Umbilical cord (tissue), 2 donors: ENCODE measurements at places on chromosomes 1 and 21. TPM values are rescaled to one million over a fixed set of nuclear protein-coding genes. Genes with fewer than 3 reads are reported as not detected.

DNA sequence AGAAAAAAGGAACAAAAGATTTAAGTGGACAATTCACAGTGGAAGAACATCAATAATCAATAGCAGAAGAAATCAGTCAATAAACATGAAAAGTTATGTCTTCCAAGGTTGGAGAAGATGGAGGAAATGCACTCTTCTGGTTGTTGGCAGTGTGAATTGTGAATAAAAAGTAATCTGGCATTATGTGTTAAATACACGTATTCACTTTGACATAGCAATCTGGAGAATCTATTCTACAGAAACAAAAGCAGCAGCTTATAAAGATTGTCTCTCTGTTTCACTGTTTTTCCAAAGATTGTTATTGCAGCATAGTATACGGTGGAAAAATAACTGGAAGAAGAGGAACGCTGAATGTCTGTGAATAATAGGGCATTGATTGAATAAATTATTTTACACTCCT is 169.4 kb downstream of the NEK7 start:
- DNase-seq = no peak

GRCh38 chr1:171292799-171293198 is 21.2 kb upstream of the FMO4 start:
- no peak for DNase-seq

DNA sequence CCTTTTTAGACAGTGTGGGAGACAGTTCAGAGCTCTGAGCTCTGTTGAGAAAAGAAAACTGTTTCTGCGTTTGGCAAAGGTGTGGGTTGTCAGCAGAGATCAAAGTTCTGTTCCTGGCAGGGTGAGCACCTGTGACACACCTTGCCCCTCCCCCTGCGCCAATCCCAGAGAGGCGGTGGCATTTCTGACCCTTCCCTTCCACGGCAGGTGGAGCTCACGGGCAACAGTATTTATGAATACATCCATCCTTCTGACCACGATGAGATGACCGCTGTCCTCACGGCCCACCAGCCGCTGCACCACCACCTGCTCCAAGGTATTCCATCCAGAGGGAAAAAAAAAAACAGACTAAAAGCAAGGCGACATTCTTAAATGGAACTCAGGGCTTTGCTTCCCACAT is 20.7 kb downstream of the SIM2 start:
- DNase-seq = no peak

DNA sequence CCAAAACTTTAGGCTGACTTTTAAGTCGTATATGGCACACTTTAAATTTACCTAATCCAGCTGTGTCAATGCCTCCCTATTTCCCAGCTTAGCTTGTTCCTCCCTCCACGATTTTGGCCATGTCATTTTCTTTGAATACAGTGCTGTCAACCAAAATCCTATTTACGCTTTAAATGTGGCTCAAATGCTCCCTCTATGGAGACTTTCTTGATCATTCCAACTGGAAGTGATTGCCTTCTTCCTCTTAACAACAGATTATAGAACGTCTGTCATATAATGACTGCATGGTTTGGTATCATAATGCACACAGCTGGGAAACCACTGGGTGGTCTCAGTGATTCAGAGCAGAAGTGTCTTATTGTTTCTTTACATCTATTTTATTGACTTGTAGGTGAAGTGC is 18.9 kb upstream of the BATF3 start:
- no peak for DNase-seq

- DNase-seq = no peak
Observed at GRCh38 chr21:36608897-36609225, 90.1 kb upstream of the SIM2 start.

DNA sequence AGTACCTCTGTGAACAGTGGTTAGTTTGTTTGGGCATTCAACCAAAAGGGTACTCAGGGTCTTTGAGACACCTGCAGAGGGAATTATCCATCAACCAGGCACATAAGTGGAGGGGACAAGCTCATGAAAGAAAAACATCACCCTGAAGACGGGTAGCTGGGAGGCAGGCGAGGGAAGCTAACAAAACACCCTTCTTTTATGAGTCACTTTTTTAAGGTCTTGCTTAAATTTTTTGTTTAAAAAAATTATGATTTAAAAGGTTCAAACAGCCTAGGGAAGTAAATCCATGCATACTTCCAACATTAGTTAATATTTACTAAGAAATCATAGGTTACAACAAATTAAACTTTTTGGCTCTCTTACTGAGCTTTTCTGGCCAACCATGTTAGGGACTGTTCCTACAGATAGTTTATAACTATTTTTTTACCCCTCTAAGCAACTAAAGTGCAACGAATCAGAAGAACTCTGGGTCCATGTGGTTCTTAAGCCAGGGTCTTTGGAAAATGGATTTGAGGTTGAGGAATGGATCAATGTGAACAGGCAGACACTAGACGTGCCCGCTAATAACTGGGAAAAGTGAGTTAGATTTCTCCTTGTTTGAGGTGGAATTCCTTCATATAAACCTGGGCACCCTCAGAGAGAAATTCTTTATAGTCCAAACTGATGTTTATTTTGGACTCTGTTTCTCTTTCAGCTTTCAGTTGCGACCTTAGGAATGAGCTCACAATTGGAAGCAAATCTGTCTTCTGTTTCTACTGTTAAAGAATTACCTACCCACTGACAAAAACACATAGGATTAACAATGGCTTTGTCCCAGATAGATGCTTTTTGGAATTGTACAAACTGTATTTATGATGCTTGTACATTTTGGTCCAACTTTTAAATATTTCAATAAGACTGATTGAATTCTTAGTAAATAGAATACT is 123.0 kb downstream of the LYPLAL1 start:
- peak; percentile 23 for DNase-seq

GRCh38 chr1:248825909-248826760 is at the start of gene SH3BP5L:
Gene SH3BP5L, minus strand, starts transcription at chr1:248825915. Its CDS starts 980 bp downstream, at chr1:248824935.
- peak; percentile 99 for DNase-seq

GRCh38 chr1:21904704-21905520 is 32.2 kb downstream of the HSPG2 start:
- DNase-seq = peak; percentile 49

- peak; percentile 46 for DNase-seq
Observed at GRCh38 chr1:230937371-230937770, 41.3 kb downstream of the TTC13 start.

The TDRD5 gene
- not detected for total RNA-seq

The NBPF26 gene
- total RNA-seq = 34.2 TPM
